ENCODE measurements at places on chromosomes 1 and 21. TPM values are rescaled to one million over a fixed set of nuclear protein-coding genes. Genes with fewer than 3 reads are reported as not detected.

GRCh38 chr21:26920055-26920454, 46.8 kb downstream of the ADAMTS5 start:
- no peaks in the 10 kb centered on the region for H3K36me3 ChIP-seq
- no peaks in the 10 kb centered on the region for H3K4me1 ChIP-seq
- H3K27me3 ChIP-seq, result no peaks in the 10 kb centered on the region
- no peak overlapping the region for H3K4me3 ChIP-seq
- DNase-seq, result no peak

DNA sequence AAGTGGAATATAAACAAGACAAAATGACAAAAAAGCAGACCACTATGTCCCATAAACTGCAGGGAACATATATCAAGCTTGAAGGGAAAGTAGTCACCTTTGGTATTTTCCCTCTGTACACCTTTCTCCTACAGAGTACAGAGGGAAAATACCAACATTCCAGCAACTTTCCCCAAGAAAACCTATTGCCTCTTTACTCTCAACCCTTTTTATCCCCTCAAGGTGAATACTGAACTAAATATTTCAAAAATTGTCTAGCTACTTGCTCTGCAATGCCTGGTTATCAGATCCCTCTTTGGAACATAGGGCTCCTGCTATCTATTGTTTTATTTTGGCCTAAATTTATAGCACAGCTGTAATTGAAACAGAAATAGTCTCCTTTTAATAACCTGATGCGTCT, 15.8 kb downstream of the CTXND2 start:
- H3K27ac ChIP-seq, result no peak overlapping the region
- no peak for DNase-seq
- H3K4me3 ChIP-seq, result no peak overlapping the region
- H3K4me1 ChIP-seq, result no peaks in the 10 kb centered on the region
- H3K36me3 ChIP-seq, result no peaks in the 10 kb centered on the region

DNA sequence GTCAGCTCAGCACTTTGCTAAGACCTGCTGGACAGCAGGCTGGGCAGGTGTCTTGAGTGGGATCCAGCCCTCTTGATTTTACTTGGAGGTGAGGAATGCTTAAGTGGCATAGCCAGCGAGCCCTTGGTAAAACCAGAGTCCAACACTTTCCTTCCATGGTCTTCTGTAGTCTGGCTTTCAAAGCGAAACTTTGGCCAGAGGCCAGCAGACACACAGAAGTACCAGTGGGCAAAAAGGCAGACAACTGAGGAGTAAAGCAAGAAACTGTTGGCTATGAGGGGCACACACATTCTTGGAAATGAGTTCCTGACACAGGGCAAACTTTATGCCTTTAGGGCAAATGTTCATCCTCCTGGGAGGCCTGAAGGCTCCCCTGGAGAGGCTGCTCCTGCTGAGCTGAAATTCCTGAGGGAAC, 281.0 kb upstream of the POU3F1 start:
- H3K27ac ChIP-seq, result no peak overlapping the region
- H3K4me3 ChIP-seq, result no peak overlapping the region
- no peaks in the 10 kb centered on the region for H3K4me1 ChIP-seq
- no peaks in the 10 kb centered on the region for H3K27me3 ChIP-seq
- DNase-seq, result no peak

GRCh38 chr1:155463865-155464650, 98.5 kb downstream of the ASH1L start:
- no peak for DNase-seq
- no peaks in the 10 kb centered on the region for H3K27me3 ChIP-seq
- no peaks in the 10 kb centered on the region for H3K36me3 ChIP-seq
- H3K4me1 ChIP-seq, result peaks cover 8% of the 10 kb centered on the region
- H3K27ac ChIP-seq, result no peak overlapping the region

GRCh38 chr1:104136621-104137020, 386.9 kb downstream of the AMY1C start:
- H3K27me3 ChIP-seq, result no peaks in the 10 kb centered on the region
- no peak overlapping the region for H3K4me3 ChIP-seq
- DNase-seq, result no peak
- no peak overlapping the region for H3K27ac ChIP-seq

- H3K4me3 ChIP-seq, result no peak overlapping the region
- no peaks in the 10 kb centered on the region for H3K27me3 ChIP-seq
- DNase-seq, result no peak
- no peak overlapping the region for H3K27ac ChIP-seq
- H3K4me1 ChIP-seq, result no peaks in the 10 kb centered on the region
Measured at GRCh38 chr1:46556822-46557221, 5.4 kb upstream of the KNCN start.

DNA sequence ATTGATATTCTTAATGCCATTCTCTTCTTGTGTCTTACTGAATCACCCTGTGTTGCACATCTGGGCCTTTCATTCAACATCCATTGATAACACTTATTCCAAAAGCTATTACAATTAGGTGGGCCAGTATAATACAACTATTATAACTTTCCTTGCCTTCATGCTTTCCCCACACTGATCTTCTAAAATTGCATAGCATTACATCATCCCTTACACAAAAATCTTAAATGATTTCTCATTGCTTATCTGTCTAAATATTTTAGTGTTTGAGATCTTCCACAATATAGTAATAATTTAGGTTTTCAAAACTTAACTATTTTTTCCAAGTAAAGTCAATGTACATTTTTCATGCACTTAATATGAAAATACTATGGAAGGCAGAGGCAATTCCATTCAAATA, 1634.1 kb downstream of the PLA2G4A start:
- H3K27ac ChIP-seq, result no peak overlapping the region
- no peaks in the 10 kb centered on the region for H3K27me3 ChIP-seq
- no peaks in the 10 kb centered on the region for H3K36me3 ChIP-seq
- no peak for DNase-seq

NPPB gene
- not detected for total RNA-seq

EXTL2 gene
- total RNA-seq, result 7.4 TPM

IRF6 gene
- 96.9 TPM for total RNA-seq

RBM11 gene
- 1.7 TPM for total RNA-seq

RNF11 gene
- total RNA-seq, result 70.6 TPM

ELAPOR1 gene
- 0.49 TPM for total RNA-seq

FMOD gene
- 29.9 TPM for total RNA-seq

AMIGO1 gene
- 0.92 TPM for total RNA-seq
